ENCODE measurements at places on chromosomes 1 and 21.

DNA sequence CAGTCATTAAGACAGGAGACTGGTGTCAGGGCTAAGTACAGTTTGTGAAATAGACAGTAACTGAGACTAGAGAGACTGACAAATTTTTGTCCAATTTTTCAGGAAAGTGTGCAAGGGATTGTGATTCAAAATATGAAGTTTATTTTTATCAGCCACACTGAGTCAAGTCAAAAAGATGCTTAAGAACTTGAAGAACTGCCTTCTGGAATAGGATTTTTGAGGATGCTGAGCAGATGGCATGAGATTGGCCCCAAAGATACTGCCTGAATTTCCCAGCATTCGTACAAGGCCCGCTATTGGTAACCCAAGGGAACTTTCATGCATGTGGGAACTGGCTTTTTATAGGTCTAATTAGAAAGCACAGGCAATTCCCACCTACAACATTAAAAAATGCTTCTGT is 610.0 kb downstream of the LMO4 start:
- no peak for DNase-seq

GRCh38 chr1:201842472-201843027 is 13.6 kb downstream of the IPO9 start:
- DNase-seq: no peak

DNA sequence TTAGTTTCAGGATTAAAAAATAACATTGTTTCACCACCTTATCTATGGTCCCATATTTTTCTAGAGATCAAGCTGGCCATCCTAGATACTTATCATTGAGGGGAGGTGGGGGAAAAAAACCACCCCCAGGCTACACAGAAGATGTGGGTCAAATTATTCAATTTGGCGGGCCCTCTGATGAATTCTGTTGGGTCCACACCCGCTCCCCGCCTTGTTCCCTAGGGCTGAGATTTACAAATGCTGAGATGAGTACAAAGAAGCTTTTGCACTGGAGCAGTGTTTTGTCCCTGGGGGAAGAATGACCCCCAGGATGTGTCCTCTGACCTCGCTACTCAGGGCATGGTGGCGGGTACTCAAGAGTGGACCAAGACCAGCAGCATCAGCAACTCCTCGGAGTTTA is 246.9 kb upstream of the TMEM51 start:
- DNase-seq: no peak

DNA sequence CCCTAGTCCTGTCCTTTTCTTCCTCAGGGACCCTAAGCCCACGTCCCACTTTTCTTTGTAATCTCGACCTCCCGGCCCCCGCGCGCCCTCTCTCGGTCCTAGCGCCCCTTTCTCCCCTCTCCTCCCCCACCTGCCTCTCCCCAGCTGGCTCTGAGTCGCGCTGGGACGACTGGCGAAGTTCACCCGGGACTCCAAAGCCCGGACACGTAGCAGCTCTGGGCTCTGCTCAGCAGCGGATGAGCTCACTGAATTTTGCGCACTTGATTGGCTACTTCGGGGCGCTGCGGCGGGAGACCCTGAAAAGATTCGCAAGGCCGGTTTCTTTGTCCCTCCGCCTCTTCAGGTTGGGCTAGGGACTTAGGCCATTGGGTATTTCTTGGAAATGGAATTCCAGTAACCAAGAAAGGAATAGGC is 16.3 kb upstream of the ACKR1 start:
- DNase-seq: no peak

- no peak for DNase-seq
Observed at GRCh38 chr1:55426156-55426555, 211.0 kb upstream of the USP24 start.

DNA sequence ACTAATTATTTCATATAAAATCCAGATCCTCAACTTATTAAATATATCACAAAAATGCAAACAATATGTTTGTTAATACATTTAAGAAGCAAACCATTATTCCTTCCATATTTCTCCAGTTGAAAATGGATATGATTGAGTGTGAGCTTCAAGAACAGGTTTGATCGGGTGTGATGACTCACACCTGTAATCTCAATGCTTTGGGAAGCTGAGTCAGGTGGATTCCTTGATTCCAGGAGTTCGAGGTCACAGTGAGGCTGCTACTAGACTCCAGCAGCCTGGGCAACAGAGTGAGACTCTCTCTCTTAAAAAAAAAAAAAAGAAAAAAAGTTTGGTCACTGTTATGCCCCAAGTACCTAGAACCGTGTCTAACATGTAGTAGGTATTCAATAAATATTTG is 42.9 kb upstream of the RRP15 start:
- no peak for DNase-seq

- no peak for DNase-seq
Observed at GRCh38 chr1:37634244-37634991, at the start of gene RSPO1. TSS of gene RSPO1 (minus strand) at chr1:37634892. CDS start at chr1:37629661, 5,231 bp downstream.

DNA sequence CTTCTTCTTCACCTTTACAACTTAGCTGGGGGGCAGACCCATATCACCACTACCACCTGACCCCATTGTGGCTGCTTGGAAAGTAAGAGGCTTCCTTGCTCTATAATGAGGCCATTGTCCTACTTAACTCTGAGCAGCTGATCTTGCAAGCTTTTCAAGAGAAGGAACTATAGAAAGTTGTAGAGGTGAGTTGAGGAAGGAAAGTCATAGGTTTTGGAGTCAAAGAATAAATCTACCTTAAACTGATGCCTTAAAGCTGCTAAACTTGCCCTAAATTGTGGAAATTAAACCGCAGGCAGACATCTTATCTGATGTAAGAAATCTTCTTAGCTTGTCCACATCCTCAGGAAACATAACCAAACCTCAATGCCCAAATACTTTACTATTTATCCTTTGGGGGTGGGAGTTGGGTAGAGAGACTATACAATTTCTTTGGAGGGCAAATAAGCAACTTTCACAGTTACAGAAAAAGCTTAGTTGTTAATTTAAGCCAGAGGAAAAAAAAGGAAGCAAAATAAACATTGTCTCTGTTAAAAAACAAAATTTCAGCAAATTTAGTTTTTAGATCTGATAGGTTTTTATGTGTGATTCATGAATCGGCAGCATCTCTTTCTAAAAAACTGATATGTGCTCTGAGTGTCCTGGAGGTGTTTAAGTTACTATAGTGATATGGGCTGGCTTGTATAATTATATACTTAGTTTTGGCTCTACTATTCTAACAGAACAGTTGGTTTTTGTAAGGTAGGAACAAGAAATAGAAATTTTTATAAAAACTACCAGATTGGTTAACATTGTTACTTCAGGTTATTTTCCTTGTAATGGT is 4.7 kb downstream of the IL23R start:
- no peak for DNase-seq

- DNase-seq: no peak
Observed at GRCh38 chr1:39720094-39720999, 18.3 kb upstream of the PPIE start.

- no peak for DNase-seq
Observed at GRCh38 chr1:151147665-151148064, 1.2 kb upstream of the SEMA6C start.

DNA sequence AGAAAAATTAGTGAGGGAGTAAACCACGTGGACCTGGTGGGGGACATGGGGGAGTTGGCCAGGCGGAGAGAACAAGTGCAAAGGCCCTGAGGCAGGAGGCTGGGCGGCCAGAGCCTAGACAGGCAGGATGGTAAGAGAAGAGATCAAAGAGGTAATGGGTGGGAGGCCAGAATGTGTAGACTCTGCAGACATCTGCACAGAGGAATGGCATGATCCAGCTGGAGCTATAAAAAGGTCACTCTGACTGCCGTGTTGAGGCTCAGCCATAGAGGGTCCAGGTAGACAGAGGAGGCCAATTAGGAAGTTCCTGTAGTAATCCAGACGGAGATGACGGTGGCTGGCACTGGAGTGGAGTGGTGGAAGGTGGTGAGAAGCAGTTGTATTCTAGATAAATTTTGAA is 3.6 kb downstream of the H6PD start:
- no peak for DNase-seq

DNA sequence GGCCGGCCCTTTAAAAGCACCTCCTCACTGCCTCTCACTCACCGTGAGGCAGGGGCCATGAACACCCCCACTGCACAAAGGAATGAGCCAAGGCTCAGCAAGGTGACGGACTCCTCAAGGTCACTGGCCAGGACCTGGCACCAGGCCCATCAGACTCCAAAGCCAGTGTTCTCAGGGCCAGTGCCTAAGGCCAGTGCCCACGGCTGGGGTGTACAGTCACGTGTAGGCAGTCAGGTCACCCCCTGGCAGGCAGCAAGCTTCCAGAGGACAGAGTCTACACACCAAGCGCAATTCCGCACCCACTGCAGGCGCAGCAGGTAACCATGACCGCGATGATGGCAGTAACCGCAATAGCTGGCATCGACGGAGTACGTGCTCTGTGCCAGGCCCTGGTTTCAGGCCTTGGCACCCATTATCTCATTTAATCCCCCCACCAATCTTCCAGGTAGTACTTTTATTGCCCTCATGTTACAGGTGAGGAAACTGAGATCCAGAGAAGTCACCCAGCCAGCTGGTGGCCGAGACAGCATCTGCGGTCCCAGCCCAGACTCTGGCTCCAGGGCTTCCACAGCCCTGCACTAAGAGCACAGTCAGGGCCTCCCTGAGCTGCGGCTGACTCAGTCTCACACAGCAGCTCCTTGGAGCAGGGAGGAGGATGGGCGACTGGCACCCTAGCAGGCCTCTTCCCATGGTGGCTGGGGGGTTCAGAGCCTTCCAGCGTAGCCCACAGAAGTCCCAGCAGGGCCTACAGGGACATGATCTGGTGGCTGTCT is 27.0 kb downstream of the RAP1GAP start:
- no peak for DNase-seq

- DNase-seq: no peak
Observed at GRCh38 chr1:174818951-174819350, 180.8 kb upstream of the CACYBP start.

GRCh38 chr1:3762151-3762872 is 10.1 kb downstream of the CCDC27 start:
- DNase-seq: no peak

GRCh38 chr1:89008511-89008910 is 14.2 kb downstream of the GBP3 start:
- no peak for DNase-seq

- DNase-seq: no peak
Observed at GRCh38 chr1:218717575-218717974, 372.4 kb downstream of the TGFB2 start.

DNA sequence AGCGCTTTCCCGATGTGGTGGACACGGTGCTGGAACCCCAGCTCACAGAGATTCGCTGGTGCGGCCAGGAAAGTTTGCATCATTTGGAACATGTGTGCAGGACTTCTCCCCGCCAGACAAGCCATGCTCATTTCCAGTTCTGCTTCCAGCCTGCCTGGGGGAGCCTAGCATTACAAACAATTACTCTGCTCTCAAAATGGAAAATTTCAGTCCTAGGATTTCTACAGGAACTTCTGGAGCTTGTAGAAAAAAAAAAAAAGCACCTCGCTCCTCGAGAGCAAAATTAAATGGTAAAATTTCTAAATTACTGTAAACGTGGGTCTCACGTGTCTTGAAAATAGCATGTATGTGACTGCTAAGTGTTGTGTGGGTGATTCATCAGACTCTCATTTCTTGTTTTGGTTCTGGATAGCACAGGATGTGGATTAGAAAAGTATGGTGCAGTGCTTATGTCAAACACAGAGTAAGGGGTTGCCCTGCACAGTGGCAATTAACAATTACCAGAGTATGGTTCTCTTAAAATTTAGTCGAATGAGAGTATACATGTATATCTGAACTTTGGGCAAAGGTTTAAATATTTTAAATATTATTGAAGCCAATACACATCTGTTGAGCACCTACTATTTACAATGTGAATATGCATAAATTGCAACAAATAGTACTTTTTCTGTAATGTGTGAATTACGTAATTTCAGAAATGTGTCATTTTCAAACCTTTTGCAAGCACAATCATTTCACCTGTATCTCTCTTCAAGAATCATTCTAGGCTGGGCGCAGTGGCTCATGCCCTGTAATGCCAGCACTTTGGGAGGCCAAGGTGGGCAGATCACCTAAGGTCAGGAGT is 61.8 kb upstream of the PTGFRN start:
- peak; percentile 16 for DNase-seq

DNA sequence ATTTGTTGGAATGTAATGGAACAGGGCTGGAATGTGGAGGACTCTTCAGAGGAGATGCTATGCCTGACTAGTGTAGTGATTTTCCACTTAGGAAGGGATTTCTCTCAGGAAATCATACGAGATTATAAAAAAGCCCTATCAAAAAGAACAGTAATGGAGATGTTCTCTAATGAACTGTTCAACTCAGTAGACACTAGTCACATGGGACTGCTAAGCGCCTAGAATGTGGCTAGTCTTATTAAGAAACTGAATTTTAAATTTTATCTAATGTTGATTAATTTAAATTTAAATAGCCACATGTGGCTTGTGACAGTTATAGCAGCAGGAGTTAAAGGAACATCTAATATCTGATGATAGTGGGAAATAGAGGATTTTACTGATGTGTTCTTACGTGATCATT is 94.0 kb downstream of the SLC35F3 start:
- DNase-seq: no peak

DNA sequence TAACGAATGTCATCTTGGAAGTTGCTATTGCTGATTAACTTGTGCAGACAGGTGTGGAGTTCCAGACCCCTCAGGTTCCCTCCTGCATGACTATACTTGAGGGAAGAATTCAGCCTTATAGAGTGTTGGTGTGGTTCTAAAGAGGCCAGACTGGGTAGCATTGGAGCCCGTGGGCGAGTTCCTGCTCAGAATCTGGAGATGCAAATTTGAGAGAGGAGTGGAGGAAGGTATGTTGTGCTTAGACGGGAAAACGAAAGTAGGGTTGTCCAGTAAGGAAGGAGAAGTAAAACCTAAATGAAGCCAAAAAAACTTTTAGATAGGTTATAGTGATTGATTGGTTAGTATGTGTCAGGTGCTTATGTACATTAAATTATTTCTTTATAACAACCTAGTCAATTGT is 79.2 kb downstream of the ZNF326 start:
- no peak for DNase-seq

All from stimulated activated CD4-positive, alpha-beta T cell treated with anti-CD3 and anti-CD28 coated beads, Interleukin-4, amount 100 ng/mL, for 24 hours (primary cell).